ENCODE measurements at places on chromosomes 2 and 18.

DNA sequence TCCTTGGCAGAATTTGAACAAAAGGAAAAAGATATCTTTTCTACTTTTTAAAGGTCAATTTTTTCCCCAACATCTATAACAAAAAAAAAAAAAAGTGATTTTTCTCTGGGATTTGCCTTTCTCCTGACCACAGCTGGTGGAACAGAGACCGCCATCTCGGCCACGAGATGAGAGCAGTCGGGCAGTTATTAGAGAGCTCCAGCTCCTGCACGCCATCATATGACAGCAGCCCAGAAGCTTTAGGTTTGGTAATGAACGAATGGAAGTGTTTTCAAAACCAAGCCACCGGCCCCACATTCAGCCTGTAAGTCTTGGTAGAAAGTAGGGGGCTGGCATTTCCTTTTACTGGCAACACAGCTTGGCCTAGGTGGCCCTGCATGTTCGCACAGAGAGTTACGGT, 94.9 kb upstream of the FZD7 start:
- DNase-seq: no peak

DNA sequence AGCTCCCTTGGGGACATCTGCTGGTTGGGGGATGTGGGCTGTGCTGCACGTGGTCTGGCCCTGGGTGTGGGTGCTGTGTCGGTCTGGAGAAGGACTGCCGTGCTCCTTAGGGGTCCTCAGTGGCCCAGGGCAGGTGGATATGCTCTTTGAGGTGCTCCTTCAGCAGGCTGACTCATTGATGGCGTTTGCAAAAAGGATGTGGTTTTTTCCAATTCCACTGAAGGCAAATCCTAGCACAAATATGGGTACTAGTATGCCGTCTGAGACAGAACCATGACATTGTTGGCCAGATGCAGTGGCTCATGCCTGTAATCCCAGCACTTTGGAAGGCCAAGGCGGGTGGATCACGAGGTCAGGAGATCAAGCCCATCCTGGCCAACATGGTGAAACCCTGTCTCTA, 3.3 kb downstream of the PPP1R7 start:
- DNase-seq: peak; percentile 51

DNA sequence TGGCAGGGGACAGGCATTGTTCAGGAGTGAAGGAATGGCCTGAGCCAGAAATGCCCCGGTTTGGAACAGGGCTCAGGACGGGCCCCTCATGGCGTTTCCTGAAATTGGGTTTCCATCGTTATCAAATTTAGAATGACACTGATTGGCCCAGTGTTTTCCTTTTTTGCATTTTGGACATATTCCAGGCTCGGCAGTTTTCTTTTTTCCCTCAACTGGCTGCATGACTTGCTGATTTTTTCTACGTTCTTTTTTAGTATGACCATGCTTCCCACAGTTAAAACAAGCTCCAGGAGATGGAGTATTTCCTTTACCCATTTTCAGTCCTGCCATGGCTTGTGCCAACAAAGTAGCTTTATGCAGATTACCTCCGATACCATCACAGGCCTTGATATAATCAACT, 20.4 kb upstream of the LYG2 start:
- no peak for DNase-seq

DNA sequence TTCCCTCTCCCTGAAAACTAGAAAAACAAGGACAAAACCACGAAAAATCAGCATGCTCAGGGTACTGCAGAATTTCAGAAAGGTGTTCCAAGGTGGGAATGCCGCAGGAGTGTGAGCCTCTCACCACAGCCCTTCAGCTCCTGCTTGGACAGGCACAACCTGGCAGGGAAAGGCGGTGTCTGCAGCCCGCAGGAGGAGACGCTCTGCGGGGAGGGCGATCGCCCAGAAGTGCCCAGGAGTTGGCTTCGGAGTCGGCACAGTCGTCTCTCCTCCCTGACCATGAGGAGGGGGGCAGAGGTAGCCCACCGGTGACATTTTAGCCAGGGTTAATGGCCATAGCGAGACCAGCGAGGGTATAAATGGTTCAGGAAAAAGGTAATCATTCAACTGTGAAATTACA, 57.2 kb downstream of the TMEM18 start:
- DNase-seq: no peak

DNA sequence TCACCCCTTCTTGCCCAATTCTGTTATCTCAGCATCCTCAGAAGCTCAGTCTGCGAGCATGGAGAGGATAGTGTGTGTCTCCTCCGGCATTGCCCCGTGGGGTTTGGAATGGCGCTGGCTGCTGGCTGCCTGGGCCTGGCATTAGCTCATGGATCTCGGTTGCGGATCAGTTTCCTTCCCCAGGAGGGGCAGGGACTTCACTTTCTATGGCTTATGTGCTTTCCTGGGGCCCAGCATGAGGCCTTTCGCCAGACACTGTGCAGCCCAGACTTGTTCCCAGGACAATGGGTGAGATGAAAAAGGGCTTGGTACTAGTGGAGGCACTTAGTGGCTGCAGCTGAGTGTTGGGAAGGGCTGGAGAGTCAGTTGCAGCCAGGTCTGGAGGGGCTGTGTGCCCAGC, 143.3 kb downstream of the GLI2 start:
- DNase-seq: no peak

DNA sequence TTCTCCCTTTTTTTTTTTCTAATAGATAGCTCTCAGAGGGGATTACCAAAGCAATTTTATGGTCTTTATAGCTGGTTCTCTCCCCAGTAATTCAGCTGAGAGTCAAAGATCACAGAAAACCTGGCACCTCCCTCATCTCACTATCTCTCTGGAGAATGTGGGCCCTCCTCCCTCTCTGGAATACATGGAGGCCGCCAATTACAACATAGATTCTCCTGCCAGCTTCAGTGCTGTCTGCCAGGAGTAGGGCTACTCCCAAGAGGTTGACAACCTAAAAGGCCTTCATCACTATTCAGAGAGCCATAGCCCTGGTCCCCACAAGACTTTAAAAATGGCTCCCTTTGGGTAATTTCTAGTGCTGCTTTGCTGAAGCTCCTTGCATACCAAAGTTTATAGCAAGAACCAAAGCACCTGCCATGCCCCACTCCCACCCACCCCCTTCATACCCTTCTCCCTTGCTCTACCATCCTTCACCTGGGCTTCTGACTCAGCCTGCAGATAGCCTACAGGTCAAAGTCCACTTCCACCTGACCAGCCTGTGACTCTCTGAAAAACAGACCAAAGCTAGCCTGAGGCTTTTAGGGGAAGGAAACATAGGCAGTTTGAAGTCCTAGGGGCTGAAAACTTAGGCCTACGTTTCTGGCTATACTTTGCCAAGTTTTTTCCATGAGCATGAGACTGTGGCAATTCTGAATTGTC, 472.3 kb downstream of the TNS1 start:
- no peak for DNase-seq

GRCh38 chr2:11995456-11995855, 249.0 kb downstream of the LPIN1 start:
- DNase-seq: no peak

- DNase-seq: no peak
Observed at GRCh38 chr2:74179063-74179865, 585 bp upstream of the MOB1A start.

GRCh38 chr2:198134293-198134955, 330.0 kb downstream of the PLCL1 start:
- DNase-seq: no peak

Data from T-helper 2 cell (primary cell).